ENCODE measurements at places on chromosomes 7 and 10.

DNA sequence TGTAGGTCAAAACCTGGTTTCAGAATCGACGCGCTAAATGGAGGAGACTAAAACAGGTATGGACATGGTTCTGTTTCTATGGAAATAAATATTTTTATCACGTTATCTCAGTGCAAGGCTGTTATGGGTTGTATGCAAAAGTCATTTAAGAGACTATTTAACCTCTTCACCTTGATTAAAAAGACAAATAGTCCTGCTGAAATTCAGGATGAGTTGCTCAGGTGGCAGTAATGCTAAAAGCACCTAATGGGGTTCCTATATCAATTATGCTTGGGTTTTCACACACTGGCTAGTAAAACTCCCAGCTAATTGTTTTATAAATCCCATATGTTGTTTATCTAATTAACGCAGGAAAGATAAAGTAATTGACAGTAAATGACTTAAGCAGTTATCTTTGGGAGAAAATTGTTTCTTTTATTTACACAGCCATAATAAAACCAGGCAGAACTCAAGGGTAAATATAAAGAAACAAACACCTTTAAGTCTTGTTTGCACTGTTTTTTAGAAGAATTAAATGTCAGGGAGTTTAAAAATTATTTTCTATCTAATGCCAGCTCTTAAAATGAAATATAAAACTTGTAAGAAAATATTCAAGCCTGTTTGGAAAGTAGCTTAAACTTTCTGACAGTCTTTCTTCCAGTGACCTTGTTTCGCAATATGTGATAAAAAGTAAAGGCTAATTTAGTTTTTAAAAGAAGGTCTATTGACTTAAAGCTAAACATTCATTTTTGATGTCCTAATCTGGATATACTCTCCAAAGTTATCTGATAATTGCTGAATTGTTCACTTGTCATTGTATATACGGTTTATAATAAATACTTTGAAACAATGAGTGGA lies 3.2 kb downstream of the HHEX start:
- DNase-seq: no peak

DNA sequence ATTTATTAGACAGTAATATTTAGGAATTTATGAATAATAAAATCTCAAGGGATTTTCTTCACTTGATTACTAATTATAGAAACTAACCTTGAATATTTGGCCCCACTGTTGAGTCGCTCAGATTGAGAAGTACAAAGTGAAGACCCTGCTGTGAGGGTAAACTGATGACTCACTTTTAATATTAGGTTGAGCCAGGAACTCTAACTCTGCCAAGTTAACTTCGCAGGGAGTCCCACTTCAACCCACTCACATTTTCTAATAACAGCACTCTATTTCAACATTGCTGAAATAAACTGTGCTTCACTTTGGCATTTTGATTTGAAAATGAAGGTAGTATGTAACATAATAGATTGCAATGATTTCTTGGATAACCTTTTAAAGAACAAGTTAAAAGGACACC lies 200.7 kb downstream of the POLR1F start:
- DNase-seq: no peak

GRCh38 chr10:128945398-128945797 lies 521.6 kb upstream of the MGMT start:
- DNase-seq: no peak

- DNase-seq: no peak
Observed at GRCh38 chr7:156545979-156546378, 94.6 kb upstream of the RNF32 start.

DNA sequence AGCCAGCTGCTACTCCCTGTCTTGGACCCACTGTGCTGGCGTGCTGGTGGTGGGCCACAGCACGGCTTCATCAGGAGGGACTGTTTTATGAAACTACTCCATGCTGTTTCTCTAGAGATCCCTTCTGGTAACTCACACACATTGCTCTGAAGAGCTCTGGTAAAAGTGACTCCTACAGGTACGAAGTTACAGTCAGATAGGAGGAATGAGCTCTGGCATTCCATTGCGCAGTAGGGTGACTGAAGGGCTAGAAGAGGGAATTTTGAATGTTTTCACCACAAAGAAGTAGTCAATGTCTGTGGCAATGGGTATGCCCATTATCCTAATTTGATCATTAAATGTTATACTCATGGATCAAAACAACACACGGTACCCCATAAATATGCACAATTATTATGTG lies 609 bp downstream of the MAT1A start:
- no peak for DNase-seq

DNA sequence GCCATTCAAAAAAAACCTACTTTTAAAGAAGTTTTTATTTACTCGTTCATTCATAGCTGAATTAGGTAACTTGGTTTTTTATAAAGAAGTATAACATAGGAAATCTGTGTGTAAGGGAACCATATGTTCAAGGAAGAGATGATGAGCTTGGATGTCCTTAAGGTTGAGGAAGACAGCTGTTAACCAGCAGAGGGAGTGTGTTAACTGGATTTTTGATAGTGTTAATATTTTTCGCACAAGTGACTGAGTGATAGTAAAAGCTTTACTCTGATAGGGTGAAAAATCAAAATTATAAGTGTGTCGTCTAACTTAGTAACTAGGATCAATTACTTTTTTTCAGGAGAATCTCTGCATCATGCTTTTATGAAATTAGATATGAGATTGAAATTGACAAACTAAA lies 134.7 kb downstream of the ARL5B start:
- DNase-seq: no peak

DNA sequence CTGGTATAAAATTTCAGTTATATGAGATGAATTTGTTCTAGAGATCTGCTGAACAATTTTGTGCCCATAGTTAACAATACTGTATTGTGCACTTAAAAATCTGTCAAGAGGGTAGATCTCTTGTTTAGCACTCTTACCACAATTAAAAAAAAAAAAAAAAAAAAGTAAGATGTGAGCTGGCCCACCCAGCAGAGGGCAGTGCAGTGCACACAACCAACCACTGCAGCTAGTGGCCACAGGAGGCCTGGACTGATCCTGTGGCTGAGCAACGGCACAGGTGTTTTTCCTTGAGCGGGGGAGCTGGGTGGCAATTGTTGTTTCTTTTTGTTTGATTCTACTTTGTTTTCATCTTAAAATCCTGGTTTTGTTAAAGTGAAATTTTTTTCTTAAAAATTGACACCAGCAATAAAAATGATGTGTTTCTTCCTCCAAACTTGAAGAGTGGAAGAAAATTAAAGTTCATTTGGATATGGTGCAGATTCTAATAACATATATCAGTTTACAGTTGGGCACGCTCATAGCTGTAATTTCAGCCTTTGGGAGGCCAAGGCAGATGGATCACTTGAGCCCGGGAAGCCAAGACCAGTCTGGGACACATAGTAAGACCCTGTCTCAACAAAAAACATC lies 171.1 kb upstream of the TBX20 start:
- peak; percentile 33 for DNase-seq

GRCh38 chr10:112815269-112816032 lies 134.6 kb upstream of the TCF7L2 start:
- no peak for DNase-seq

DNA sequence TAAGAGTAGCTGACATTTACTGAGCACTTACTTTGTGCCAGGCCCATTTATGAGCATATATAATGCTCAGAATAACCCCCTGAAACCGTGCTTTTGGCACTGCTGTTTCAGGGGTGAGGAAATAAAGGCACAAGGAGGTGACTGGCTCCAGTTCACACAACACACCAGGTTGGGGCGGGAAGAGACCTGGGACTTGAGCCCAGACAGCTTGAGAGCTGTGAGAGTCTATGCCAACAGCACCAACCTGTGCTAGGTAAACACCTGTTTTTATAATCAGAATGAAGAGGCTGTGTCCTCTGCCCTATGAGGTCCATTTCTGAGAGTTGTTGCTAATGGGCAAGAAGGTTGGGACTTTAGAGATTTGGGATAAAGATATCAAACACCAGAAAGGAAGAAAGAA lies 8.8 kb upstream of the AZGP1 start:
- no peak for DNase-seq

GRCh38 chr10:113753020-113753692 lies 1.7 kb downstream of the PLEKHS1 start:
- DNase-seq: no peak

GRCh38 chr10:35675846-35676245 lies 33.8 kb upstream of the FZD8 start:
- DNase-seq: no peak

DNA sequence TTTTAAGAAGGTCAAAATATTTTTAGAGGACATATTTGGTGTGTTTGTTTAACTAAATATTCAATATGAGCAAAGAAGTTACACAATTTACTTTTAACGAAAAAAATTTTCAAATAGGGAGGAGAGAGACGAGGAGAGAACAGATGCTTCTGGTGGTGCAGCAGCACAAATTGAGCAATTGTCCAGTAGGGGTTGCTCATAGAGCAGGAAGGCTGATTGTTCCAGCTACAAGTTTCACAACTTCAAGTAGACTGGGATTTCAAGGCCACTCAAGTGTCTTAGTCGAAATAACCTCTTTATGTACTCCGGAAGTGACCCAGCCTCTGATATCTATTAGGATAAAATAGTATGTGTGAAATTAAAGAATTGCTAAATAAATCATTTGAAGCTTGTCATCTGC lies 197.9 kb downstream of the HDAC9 start:
- no peak for DNase-seq

GRCh38 chr7:102416406-102416805 lies 17.0 kb upstream of the ORAI2 start:
- DNase-seq: no peak

- DNase-seq: no peak
Observed at GRCh38 chr10:12469345-12469744, 120.0 kb downstream of the CAMK1D start.

GRCh38 chr7:503575-504111 lies 16.0 kb downstream of the PDGFA start:
- no peak for DNase-seq

DNA sequence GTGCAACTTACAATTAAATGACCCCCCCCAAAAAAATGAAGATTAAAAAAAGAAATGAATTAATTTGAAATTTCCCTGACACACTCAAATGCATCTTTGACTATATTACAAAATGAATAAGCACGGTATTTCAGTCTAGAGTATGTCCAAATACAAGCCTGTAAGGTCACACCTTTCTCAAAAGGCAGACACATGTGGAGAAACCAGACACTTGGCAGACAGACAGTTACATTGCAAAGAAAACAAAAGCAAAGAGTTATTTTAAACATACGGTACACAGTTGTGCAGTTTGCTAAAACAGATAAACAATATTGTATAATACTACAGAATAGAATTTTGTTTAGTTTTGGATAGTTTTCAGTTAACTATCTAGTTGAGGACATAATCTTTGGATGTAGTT lies 153.0 kb downstream of the ATE1 start:
- no peak for DNase-seq

- no peak for DNase-seq
Observed at GRCh38 chr7:106054156-106054910, 57.8 kb downstream of the SYPL1 start.

GRCh38 chr7:111927353-111928019 lies 278.7 kb downstream of the DOCK4 start:
- no peak for DNase-seq

GRCh38 chr7:67764289-67764688 lies 767.7 kb downstream of the TYW1 start:
- DNase-seq: no peak

DNA sequence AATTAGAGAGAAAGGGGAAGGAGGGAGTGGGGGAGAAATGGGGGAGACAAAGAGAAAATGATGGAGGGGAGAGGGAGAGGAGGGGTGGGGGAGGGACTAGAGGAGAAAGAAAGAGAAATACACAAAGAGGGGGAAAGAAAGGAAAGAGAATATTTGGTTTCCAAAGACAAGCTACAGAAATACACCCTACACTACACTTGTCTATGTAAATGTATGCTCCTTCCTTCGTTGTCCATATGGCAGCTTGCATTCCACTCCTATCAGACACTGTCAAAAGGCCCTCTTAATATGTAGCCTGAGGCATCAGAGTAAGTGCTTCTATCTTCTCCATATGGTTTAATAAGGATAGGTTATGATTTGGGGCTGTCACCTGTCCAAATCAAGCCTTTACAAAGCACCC lies 92.8 kb upstream of the FEZF1 start:
- no peak for DNase-seq

DNA sequence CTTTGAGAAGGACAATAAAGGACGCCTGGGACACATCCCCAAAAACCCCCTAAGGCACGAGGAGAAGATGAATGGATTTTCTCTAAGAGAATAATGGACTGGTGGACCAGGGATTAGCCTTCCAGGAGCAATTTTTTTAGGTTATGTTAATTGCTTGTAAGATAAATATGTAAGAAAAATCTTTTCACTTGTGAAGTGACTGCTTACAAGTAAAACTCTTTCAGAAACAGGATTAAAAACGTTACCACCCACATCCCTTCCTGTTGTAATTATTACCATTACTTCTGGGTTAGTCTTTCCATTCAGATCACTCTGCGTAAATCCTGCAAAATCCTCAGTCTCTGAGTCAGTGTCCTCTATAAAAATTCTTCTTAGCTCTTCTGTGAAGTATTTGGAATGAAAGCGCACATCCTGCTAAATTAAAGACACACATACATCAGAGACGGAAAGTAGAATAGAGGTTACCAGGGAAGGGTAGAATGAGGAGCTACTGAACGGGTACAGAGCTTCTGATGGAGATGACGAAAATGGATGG lies 34.3 kb downstream of the CDCA7L start:
- no peak for DNase-seq

- no peak for DNase-seq
Observed at GRCh38 chr7:130274983-130275591, 8.4 kb downstream of the CPA2 start.

GRCh38 chr10:48274636-48275035 lies at the start of gene FRMPD2:
TSS of gene FRMPD2 (minus strand) at chr10:48274696. CDS start at chr10:48274567, 129 bp downstream.
- no peak for DNase-seq

DNA sequence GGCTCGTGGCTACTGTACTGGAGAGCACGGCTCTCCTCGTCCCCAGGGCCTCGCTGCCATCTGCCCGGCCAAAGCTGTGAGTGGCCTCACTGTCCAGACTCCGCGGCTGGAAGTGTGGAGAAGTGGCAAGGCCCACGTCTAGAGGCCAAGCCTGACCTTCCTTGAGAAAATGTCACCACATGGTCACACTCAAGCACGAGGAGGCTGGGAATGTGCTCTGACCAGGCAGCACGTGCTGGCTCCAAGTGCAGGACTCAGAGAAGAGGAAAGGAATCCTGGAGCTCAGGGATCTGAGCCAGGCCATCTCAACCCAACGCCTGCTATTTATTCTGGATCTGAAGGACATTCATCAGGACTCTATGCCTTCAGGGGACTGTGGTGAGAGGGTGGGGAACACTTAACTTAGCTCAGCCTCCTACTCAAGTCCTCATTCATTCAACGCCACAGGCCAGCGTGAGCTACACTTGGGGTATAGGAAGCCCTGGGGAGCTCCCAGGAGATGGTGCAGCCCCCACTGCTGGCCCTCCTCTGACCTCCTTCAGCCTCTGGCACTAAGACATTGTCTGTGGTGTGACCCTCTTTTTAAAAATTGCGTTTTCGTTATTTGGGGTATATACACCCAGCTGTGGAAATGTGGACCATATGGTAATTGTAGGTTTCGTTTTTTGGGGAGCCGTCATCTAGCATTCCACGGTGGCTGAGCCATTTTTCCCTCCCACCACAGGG lies 29.0 kb downstream of the EN2 start:
- no peak for DNase-seq

DNA sequence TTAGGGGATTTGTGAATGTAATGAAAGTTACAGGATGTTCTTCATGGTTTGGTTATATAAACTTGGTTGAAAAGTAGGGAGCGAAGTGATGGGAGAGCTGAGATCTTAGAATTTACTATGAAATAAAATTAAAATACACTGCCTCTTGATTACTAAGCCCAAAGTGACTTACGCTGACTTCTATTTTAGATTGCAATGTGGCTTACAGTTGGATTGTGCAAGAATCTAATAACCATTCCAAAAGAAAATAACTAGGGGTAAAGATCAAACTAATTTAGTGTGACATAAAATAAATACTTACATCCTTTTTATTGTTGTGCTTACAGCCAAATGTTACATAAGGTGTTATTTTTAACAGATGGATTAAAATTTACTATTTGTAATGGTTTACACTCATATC lies 15.3 kb downstream of the WNT16 start:
- DNase-seq: no peak

Measured in T follicular helper cell (primary cell).